ENCODE measurements at places on chromosomes 5 and 9.

GRCh38 chr9:127079446-127080140 lies 42.8 kb downstream of the ANGPTL2 start:
- H3K27ac ChIP-seq = no peak overlapping the region
- no peaks in the 10 kb centered on the region for H3K36me3 ChIP-seq
- peaks cover 9% of the 10 kb centered on the region for H3K4me1 ChIP-seq
- H3K4me3 ChIP-seq = no peak overlapping the region
- DNase-seq = no peak
- H3K27me3 ChIP-seq = no peaks in the 10 kb centered on the region

DNA sequence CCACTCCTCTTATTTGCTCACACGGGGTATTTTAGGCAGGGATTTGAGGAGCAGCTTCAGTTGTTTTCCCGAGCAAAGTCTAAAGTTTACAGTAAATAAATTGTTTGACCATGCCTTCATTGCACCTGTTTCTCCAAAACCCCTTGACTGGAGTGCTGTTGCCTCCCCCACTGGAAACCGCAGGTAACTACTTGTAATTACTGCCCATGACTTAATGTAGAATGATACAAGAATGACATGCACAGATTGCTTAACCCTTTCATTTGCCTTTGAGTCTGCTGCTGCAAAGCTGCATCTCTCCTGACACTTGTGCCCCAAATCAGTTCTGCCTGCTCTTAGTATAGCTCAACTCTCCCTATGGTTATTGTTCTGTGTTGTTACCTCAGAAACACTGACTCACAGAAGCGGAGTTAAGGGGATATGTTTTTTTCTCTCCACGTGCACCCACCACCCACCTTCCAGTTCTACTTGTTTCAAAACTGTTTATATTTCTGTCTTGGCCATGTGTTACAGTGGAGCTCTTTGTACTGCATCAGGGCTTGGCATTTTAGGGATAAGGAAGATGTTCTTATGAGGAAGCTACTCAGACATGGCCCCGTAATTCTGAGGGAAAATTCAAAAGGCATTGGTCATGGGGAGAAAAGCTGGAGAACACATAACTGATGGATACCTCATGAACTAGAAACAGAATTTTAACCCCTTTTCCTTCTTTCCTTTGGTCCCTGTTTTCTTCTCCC lies 2.3 kb downstream of the ADRB2 start:
- H3K4me3 ChIP-seq = peak overlapping the region; percentile 56
- no peaks in the 10 kb centered on the region for H3K27me3 ChIP-seq
- H3K4me1 ChIP-seq = peaks cover 10% of the 10 kb centered on the region

- no peaks in the 10 kb centered on the region for H3K36me3 ChIP-seq
- H3K27me3 ChIP-seq = no peaks in the 10 kb centered on the region
- DNase-seq = no peak
Measured at GRCh38 chr5:3787604-3788003, 192.0 kb downstream of the IRX1 start.

GRCh38 chr9:119698535-119698934 lies 329.3 kb upstream of the BRINP1 start:
- no peaks in the 10 kb centered on the region for H3K27me3 ChIP-seq
- no peak overlapping the region for H3K27ac ChIP-seq
- no peaks in the 10 kb centered on the region for H3K4me1 ChIP-seq
- no peak for DNase-seq
- no peak overlapping the region for H3K4me3 ChIP-seq

- no peak overlapping the region for H3K4me3 ChIP-seq
- no peaks in the 10 kb centered on the region for H3K27me3 ChIP-seq
- no peak for DNase-seq
- no peaks in the 10 kb centered on the region for H3K36me3 ChIP-seq
Measured at GRCh38 chr5:144335561-144335960, 164.9 kb downstream of the KCTD16 start.

GRCh38 chr5:129077433-129078075 lies 17.0 kb upstream of the ISOC1 start:
- H3K4me1 ChIP-seq = no peaks in the 10 kb centered on the region
- no peak overlapping the region for H3K27ac ChIP-seq
- no peaks in the 10 kb centered on the region for H3K36me3 ChIP-seq

GRCh38 chr5:98163796-98164493 lies 609.5 kb upstream of the RGMB start:
- H3K27me3 ChIP-seq = no peaks in the 10 kb centered on the region
- no peaks in the 10 kb centered on the region for H3K4me1 ChIP-seq
- no peak overlapping the region for H3K4me3 ChIP-seq
- no peaks in the 10 kb centered on the region for H3K36me3 ChIP-seq
- DNase-seq = no peak

Measured in Panc1 (cell line).